Stimulated activated CD4-positive, alpha-beta T cell treated with anti-CD3 and anti-CD28 coated beads, Interleukin-1b, Interleukin-23, amount 100 ng/mL, for 1 hour (primary cell): ENCODE measurements at places on chromosomes 5 and 9.
A peak's percentile ranks its signal among the peaks of the same experiment; 100 is the strongest.

- no peak for DNase-seq
Measured at GRCh38 chr5:143395638-143396352, 7.7 kb downstream of the NR3C1 start.

DNA sequence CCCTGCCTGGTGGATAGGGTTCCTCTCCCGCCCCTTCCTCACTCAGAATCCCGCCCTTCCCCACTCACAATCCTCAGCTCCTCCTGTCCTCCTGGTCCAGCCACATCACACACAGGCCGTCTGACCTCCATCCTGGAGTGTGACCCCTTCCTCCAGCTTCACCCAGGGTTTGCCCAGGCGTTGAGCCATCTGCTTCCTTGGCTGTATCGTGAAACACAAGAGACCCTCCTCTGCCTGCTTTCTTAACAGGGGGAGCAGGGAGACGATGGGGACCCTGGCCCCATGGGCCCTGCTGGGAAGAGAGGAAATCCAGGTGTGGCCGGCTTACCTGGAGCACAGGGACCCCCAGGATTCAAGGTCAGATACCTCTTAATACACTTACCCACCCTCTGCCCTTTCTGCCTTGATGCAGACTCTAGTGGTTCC, 32.3 kb upstream of the ORM1 start:
- DNase-seq: no peak

GRCh38 chr9:3880851-3881250, 355.1 kb upstream of the RFX3 start:
- DNase-seq: no peak

GRCh38 chr5:172713113-172713808, 57.7 kb downstream of the DUSP1 start:
- peak; percentile 58 for DNase-seq

DNA sequence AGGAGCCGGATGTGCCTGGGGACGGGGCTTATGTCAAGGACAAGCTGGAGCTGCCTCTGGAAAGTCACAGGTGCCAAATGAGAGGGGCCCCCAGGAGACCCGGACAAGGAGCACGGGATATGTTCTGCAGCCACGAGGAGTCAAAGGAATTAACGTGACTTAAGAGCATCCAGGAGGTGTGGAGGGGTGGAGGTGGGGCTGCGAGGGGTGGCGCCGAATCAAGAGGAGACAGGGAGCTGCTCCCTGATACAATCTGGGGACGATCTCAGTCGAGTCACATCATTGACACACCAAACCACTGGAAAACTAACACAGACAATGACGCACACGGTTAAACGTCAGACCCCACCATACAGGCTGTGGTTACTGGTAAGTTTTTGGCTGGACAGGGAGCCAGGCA, 10.4 kb downstream of the CCDC127 start:
- DNase-seq: no peak

- DNase-seq: peak; percentile 32
Measured at GRCh38 chr5:81165493-81166119, 67.5 kb upstream of the CKMT2 start.

GRCh38 chr5:136734628-136735027, 369.3 kb upstream of the TRPC7 start:
- no peak for DNase-seq

DNA sequence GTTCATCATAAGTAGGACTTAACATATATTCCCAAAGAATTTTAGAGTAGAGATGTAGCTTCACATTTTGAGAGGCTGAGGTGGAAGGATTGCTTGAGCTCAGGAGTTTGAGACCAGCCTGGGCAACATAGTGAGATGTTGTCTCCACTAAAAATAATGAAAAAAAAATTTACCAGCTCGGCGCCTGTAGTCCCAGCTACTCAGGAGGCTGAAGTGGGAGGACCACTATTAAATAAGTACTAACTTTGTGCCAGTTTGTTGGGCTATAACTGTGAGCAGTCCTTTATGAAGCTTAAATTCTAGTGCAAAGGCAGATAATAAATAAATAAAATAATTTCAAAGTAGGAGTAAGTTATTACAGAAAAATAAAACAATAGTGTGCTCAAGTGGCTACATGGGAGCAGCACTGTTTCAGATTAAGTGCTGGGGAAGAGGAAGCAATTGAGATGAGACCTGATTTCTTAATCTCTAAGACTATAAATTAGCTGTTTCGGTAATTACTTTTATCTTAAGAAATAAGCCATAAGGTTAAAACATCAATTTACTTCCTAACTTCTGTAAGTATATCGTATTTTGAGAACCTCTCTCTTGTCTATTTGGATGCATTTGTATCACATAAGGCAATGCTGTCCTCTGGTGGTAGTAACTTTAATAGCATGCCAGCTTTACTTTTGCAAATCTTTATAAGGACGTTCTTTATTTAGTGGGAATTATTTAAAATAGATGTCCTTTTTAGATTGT, 98.9 kb downstream of the CSNK1G3 start:
- no peak for DNase-seq
